ENCODE measurements at places on chromosomes 7 and 10. TPM values are rescaled to one million over a fixed set of nuclear protein-coding genes. Genes with fewer than 3 reads are reported as not detected.

- DNase-seq, result no peak
These were observed 9.0 kb upstream of the CFTR start for GRCh38 chr7:117470777-117471176.

DNA sequence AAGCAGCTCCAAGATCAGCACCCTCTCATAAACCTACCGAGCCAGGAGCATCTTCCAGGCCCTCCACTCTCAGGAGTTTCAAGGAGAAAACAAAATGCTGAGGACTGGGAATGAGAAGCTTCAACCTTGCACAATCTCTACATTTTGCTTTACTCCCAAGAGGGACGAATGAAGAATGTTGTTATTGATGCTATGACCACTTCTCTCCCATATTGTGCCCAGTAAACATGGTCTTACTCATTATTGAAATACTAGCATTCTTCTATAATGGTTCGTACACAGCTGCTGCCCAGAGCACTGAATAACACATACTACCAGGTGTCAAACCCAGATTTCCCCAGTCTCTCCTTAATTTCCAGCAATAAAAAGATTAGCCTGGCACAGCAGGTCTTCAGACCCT, 63.4 kb upstream of the BET1 start:
- no peak for DNase-seq

- peak; percentile 16 for DNase-seq
These were observed 58.5 kb downstream of the GRID1 start for GRCh38 chr10:86308056-86308455.

DNA sequence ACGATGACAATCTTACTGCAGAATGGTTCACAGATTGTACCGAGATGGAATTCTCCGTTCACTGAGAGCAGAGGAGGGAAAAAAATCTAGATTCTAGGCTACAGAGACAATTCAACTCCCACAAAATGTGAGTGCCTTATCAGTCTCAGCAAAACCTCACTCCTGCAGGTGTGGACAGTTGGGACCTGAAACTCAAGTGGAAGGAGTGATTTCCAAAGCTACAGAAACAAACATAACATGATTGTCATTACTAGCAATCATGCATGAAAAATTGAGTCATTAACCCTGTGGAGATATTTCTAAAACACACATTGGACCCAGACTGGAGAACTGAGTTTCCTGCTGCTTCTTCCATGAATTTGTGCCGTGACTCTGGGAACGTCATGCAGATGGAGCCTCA, 70.3 kb downstream of the CALML3 start:
- no peak for DNase-seq

- no peak for DNase-seq
These were observed 98.9 kb upstream of the ARHGAP21 start for GRCh38 chr10:24822590-24822989.

- no peak for DNase-seq
These were observed 91.5 kb upstream of the KIF5B start for GRCh38 chr10:32147730-32148129.

- no peak for DNase-seq
These were observed 80.5 kb downstream of the WIPF3 start for GRCh38 chr7:29886827-29887226.

DNA sequence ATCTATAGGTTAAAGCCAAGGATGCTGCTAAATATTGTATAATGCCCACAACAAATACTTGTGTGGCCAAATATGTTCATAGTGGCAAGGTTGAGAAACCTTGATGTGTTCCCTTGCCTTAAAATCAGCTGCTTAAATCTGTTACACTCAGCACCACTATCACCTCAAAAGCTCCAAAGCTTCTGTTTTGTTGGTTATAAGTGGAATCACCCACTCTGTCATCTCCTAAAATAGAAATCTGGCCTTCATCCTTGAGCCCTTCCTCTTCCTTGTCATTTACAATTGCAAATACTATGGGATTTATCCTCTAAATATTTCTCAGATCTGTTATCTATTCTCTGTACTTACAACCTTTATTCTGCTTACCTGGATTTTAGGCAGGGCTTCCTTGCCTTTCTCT, 61.4 kb downstream of the CPED1 start:
- DNase-seq, result no peak

- DNase-seq, result no peak
These were observed 133.6 kb downstream of the TMEM26 start for GRCh38 chr10:61319386-61320256.

DNA sequence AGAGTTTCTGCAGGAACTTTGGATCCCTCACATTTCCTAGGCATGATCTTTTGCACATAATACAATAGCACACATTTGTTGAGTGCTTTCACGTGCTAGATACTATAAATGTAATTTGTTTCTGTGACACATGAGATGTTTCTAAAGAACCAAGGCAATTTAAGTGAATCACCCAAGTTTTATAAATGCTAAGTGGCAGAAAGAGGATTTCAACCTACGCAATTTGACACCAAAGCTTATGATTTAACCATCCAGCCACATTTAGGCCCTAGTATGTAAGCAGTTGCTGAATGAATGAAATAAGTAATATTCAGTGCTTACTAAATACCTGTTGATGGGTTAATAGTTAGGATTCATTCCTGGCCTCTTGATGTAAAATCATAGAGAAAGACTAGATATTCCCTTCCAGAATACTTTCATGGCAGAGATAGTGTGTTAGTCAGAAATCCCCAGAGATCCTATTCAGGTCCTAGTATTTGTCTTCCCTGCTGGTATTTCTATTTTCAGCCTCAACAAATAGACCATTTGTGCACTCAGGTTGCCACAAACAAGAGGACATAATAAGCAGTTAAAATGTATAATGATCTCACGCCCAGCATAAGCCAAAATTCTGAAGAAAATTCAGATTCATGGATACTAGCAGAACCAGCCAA, 572.6 kb downstream of the IPMK start:
- no peak for DNase-seq

SUFU gene
- total RNA-seq, result 19.1 TPM

ANKRD30A gene
- total RNA-seq, result not detected
